T-helper 17 cell (primary cell): ENCODE measurements at places on chromosomes 11 and 22.
A peak's percentile ranks its signal among the peaks of the same experiment; 100 is the strongest.

DNA sequence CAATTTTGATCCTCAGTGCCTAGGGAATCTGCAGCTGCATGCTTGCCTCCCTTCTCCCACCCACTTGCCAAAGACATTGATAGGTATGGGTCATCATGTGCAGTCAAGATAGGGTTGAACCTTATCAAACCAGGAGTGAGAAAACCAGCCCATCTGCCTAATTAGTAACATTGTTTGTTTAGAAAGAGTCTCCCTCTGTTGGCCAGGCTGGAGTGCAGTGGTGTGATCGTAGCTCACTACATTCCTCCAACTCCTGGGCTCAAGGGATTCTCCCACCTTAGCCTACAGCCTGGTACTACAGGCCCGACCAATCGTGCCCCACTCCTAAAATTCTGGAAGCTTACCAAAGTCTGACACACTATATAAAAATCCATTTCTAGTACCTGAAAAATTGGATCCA is 4.6 kb downstream of the C11orf71 start:
- H3K27me3 ChIP-seq = no peaks in the 10 kb centered on the region
- H3K36me3 ChIP-seq = peaks cover 2% of the 10 kb centered on the region
- no peak for DNase-seq
- H3K27ac ChIP-seq = no peak overlapping the region

GRCh38 chr11:118338637-118339061 is 3.9 kb downstream of the CD3D start:
- peaks cover 54% of the 10 kb centered on the region for H3K4me1 ChIP-seq
- H3K36me3 ChIP-seq = peaks cover 20% of the 10 kb centered on the region
- no peaks in the 10 kb centered on the region for H3K27me3 ChIP-seq
- H3K4me3 ChIP-seq = peak overlapping the region; percentile 99
- H3K27ac ChIP-seq = peak overlapping the region; percentile 100

DNA sequence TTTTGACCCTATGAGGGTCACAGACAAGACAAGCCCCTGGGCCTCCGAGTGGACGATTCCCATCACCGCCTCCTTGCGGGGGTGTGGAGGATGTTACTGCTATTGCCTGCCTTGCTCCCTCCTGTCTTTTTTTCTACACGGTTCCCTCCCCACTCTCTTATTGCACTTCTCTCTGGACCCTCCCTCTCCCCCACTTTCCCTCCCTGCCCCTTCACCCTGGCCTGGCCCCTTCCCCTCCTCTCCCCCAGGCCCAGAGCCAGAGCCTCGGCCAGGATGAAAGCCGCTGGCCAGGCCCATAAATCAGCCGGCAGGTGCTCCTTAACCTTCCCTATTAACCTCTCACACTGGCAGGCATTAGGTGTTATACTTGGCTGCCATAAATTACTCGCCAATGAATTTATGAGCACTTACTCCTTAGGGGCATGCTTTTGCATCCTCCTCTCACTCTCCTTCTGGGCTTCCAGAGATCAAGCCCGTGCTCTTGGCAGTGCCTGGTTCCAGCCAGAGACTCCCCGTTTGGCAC is 18.3 kb upstream of the ALX4 start:
- peaks cover 2% of the 10 kb centered on the region for H3K36me3 ChIP-seq
- no peak overlapping the region for H3K4me3 ChIP-seq
- peaks cover 96% of the 10 kb centered on the region for H3K27me3 ChIP-seq
- H3K4me1 ChIP-seq = peaks cover 2% of the 10 kb centered on the region

DNA sequence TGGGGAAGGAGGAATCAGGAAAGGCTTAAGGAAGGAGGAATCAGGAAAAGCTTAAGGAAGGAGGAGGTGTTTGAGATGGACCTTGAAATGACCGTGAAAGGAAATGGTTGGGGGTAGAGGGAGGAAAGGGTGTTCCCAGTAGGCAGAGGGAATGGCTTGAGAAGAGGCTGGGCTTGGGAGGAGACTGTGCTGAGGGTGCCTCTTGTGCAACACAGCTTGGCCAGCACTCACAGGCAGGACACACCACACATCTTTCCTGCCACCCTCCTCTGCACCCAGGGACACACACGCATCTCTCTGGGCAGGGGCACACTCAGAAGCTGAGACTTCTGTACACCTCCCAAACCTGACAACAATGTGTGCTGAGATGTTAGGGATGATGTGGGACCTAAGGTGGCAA is 151.4 kb downstream of the FBXO7 start:
- no peak overlapping the region for H3K4me3 ChIP-seq
- H3K27ac ChIP-seq = no peak overlapping the region
- H3K36me3 ChIP-seq = peaks cover 3% of the 10 kb centered on the region
- no peak for DNase-seq
- H3K27me3 ChIP-seq = peaks cover 24% of the 10 kb centered on the region
- peaks cover 2% of the 10 kb centered on the region for H3K4me1 ChIP-seq

DNA sequence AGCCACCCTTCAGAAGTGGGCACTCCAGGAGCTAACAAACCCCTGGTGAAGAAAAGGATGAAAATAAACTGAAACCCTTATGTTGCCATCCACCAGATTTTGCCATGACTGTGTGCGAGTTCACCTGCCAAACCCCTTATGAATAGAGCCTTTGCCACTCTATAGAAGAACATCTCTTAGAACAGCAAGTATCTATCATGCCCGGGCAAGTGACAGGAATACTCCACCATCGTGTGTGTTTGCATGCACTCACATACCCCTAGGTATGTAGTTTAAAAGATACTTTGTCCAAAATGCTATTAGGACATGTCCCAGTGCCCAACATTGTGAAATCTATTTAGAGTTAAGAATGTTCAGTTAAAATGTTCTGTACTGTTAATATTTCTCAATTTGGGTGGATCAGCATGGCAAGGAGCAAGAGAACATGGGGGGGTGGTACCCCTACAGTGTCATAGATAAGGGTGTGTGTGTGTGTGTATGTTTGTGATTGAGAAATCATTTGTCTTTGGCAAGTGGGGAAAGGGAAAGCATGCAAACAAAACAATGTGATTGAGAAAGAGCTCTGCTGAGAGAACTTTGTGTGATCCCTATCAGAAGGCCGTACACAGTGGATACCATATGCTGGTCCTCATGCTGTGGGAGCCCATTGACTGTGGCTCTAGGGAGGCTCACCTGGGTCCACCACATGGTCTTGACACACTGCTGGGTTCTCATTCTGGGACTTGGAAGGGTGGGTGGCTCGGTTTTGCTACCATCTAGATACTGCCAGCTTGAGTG is 94.9 kb downstream of the ZBTB16 start:
- no peaks in the 10 kb centered on the region for H3K27me3 ChIP-seq
- H3K36me3 ChIP-seq = peaks cover 2% of the 10 kb centered on the region
- no peak for DNase-seq
- H3K4me3 ChIP-seq = no peak overlapping the region
- no peak overlapping the region for H3K27ac ChIP-seq

GRCh38 chr11:34650528-34650927 is 29.6 kb downstream of the EHF start:
- no peaks in the 10 kb centered on the region for H3K36me3 ChIP-seq
- peaks cover 14% of the 10 kb centered on the region for H3K27me3 ChIP-seq

- peak overlapping the region; percentile 83 for H3K27ac ChIP-seq
- no peaks in the 10 kb centered on the region for H3K36me3 ChIP-seq
- peak overlapping the region; percentile 98 for H3K4me3 ChIP-seq
- peaks cover 5% of the 10 kb centered on the region for H3K27me3 ChIP-seq
Measured at GRCh38 chr11:87038235-87038977, 672 bp downstream of the TMEM135 start.

DNA sequence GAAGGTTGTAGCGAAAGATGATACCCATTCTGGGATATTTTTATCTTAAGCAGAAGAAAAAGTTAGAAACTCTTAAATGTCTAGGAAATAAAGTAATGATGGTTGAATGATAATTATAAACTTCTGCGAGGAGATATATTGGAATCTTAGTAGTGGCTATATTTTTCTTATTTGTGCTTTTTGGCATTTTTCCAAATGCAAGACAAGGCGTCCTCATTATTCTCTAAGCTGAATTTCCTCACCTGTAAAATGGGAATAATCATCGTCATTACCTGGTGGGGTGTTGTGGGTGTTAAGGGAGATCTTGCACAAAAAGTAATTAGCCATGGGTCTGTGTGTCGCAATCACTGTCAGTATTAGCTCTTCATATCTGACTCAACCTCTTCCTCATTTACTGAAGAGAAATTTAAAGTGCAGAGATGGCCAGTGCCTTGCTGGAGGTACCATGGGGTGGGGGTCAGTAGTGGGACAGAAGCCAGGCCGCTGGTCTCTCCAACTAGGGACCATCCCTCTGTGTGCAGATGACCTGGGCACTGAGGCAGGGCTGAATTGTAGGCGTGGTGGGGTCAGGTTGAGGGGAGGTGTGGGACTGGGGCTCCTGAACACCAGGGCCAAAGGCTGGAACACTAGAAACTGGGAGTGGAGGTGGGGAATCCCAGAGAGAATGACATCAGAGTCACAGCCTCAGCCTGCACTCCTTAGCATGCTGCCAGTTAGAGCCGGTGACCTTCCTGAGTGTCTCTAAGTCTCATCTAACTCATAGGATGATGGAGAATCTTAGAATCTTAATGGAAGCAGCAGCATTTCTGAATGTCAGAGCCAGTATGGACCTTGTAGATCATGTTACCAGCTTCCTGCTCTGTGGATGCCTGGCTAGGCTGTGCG is 4.1 kb downstream of the PITPNM1 start:
- H3K27me3 ChIP-seq = no peaks in the 10 kb centered on the region
- H3K36me3 ChIP-seq = no peaks in the 10 kb centered on the region
- H3K27ac ChIP-seq = peak overlapping the region; percentile 84
- no peak for DNase-seq
- no peak overlapping the region for H3K4me3 ChIP-seq

DNA sequence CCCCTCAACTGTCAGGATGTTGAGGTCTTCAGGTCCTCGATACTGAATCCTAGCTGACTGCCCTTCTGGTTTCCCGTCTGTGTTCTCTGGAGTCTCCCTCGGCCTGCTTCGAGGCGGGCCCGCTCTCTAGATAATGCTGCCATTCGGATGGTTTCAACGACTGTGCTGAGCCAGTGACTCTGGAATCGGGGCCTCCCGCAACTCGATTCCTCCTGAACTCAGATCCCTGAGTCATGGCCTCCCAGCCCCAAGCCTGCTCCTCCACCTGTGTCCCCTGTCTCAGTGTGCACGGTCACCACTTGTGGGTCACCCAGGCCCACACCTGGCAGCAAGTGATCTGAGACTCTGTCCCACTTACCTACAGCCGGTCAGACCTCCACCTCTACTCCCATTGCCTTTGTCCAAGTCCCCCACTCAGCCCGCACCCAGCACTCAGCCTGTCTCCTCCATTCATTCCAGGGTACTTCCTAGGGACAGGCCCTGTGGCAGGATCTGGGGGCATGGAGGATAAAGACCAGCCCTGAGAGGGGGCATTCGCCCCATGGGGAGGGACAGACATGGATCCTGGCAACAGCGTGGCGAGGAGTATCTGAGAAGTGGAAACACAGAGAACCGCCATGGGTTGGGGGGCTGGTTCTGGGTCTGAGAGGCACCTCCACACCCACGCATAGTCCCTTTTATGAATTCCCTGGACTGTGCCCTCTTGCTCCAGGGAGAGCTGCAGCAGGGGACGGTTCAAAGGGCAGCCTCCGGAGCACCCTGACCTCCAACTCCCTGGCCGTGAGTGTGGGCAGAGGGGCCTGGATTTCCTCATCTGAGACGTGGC is 14.3 kb downstream of the MPST start:
- peaks cover 2% of the 10 kb centered on the region for H3K4me1 ChIP-seq
- H3K27me3 ChIP-seq = peaks cover 35% of the 10 kb centered on the region
- H3K27ac ChIP-seq = no peak overlapping the region
- H3K36me3 ChIP-seq = no peaks in the 10 kb centered on the region
- DNase-seq = no peak

DNA sequence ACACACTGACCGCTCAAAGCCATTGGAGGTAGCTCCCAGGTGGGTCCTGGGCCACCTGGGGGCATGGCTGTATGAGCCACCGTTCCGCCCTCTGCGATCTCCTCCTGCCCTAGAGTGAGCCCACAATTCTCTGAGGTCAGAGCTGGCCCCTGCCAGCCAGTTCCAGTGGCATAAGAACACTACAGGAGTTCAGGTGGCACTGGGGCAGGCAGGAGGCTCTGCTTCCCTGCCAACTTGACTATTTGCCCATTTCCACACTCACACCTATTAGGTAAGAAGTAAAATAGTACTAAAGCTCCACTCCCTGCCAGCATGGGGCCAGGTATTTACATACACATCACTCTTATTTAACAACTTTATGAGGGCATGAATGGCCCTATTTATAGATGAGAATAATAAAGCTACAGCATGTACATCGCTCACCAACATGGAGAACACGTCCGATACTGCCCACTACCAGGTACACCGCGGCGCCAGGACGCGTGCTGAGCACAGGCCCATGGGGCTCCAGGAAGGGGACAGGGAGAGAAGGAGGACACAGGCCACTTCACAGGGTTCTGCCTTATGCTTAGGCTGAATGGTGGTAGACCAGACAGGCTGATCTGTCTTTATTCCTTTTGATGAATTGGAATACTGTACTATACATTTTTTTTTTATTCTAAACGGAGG is 26.2 kb downstream of the PISD start:
- peaks cover 29% of the 10 kb centered on the region for H3K4me1 ChIP-seq
- no peak overlapping the region for H3K4me3 ChIP-seq
- H3K36me3 ChIP-seq = no peaks in the 10 kb centered on the region
- no peak overlapping the region for H3K27ac ChIP-seq
- no peaks in the 10 kb centered on the region for H3K27me3 ChIP-seq

- peaks cover 4% of the 10 kb centered on the region for H3K4me1 ChIP-seq
- H3K27me3 ChIP-seq = no peaks in the 10 kb centered on the region
- peaks cover 2% of the 10 kb centered on the region for H3K36me3 ChIP-seq
Measured at GRCh38 chr22:46162285-46162684, 12.0 kb downstream of the PPARA start.

DNA sequence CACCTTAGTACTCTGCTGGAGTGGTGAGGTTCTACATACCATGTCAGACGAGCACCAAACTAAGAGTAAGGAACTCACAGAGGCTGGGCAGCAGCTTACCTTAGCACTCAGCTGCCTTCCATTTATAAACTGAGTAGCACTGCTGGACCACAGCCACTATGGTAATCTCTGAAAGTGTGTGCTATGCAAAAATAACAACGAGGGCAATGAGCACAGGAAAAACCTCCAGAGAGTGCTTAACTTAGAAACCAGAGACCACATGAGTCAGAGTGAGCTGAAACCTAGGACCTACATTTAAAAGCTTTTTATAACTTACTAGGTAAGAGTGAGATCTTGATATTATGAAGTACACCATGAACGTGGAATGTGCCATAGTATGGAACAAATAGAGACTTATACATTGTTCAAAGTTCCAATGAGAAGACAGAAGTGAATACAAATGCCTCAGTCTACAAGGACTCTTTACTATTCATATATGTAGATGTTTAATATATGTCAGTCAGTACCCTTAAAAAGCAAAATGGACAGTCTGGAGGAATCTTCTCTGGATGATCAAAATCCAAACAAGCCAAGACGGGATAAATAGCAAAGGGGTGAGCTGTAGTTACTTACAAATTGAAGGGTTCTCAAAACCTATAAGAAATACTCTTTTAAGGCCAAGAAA is 17.2 kb upstream of the CD59 start:
- no peak overlapping the region for H3K27ac ChIP-seq
- H3K4me3 ChIP-seq = no peak overlapping the region
- H3K36me3 ChIP-seq = peaks cover 4% of the 10 kb centered on the region

- peaks cover 6% of the 10 kb centered on the region for H3K27me3 ChIP-seq
- peaks cover 2% of the 10 kb centered on the region for H3K36me3 ChIP-seq
- H3K27ac ChIP-seq = peak overlapping the region; percentile 99
- peaks cover 70% of the 10 kb centered on the region for H3K4me1 ChIP-seq
Measured at GRCh38 chr11:114081641-114082414, 22.3 kb downstream of the ZBTB16 start.

GRCh38 chr22:44622147-44622427 is 79.9 kb upstream of the PRR5 start:
- peak; percentile 33 for DNase-seq
- H3K27me3 ChIP-seq = peaks cover 4% of the 10 kb centered on the region
- peak overlapping the region; percentile 88 for H3K27ac ChIP-seq
